ENCODE measurements at places on chromosomes 2 and 18.

- no peak for DNase-seq
Measured at GRCh38 chr2:184562532-184562931, 35.8 kb upstream of the ZNF804A start.

- no peak for DNase-seq
Measured at GRCh38 chr2:120711694-120712093, 24.0 kb upstream of the GLI2 start.

DNA sequence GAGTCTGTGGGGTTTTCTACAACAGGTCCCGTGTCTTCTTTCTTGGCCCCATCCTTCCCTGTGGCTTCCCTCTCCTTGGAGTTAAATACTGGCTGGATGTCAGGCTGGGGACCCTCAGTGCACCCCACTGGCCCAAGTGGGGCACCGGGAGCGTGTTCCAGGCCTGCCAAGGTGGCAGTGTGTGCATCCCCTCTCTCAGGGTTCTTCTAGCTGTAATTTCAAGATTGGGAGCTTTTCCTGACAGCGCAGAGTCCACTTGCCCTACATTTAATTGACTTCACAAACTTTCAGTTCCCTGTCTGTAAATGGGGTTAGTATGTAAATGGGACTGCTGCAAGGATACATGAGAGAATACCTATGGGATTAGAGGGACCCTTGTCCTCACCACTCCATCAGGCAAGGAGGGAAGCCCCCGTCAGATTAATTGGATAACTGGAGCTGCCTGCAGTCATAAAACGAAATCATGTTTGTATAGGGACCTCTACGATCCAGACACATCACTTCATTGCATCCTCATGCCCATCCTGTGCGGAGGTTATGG lies 66.6 kb downstream of the IL1R2 start:
- DNase-seq: no peak

GRCh38 chr2:161972866-161973265 lies 101.1 kb downstream of the DPP4 start:
- no peak for DNase-seq

- DNase-seq: no peak
Measured at GRCh38 chr18:79625195-79625923, 54.2 kb upstream of the CTDP1 start.

DNA sequence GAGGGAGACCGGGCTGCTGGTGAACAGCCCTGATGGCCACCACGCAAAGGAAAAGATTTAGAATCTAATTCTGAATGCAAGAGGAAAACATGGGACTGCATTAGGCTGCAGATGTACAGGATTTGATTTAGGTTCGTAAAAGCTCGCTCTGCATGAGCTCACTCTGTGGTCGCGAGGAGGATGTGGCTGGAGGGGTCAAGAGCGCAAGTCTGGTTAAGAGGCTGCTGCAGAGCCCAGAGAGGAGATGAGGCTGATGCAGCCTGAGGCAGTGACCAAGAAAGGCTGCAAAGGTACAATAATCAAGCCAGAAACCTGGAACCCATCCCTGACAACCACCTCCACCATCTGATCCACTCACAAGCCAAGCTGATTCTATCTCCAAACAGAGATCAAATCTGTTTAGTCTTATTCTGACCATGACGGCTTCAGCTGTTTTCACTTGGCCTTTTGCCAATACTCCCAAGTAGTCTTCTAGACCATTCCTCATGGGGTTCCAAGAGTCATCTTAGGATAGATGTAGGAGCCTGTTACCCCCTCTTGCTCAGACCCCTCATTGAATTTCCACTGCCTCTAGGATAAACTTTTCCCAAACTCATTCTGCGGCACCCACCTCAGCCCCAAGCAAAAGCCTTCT lies 58.9 kb upstream of the ARL4C start:
- no peak for DNase-seq

DNA sequence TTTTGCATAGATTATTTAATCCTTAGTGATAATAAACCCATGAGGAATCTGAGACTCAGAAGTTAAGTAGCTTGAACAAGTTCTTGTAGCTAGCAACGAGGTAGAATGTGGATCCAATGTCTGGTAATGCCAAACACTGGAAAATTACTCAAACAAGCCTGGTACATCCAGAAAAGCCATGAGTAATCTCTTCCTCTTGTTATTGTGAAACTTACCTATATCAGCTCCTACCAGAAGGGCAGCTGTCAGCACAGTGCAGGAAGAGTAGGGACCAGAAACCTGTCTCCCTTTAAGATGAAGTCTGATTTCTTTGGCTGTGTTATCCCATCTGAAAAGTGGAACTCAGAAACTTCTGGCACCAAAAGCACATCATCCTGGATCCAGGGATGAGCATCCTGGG lies 7.7 kb upstream of the SERPINB8 start:
- no peak for DNase-seq

- DNase-seq: no peak
Measured at GRCh38 chr2:213740453-213740852, 456.2 kb downstream of the SPAG16 start.

All from HCT116 (cell line).